Stimulated activated CD4-positive, alpha-beta T cell treated with anti-CD3 and anti-CD28 coated beads, Interleukin-12 subunit alpha, Interleukin-12 subunit beta, amount 100 ng/mL, for 24 hours (primary cell): ENCODE measurements at places on chromosomes 4 and X.

- no peak for DNase-seq
Measured at GRCh38 chrX:3286196-3286945, 60.1 kb downstream of the MXRA5 start.

DNA sequence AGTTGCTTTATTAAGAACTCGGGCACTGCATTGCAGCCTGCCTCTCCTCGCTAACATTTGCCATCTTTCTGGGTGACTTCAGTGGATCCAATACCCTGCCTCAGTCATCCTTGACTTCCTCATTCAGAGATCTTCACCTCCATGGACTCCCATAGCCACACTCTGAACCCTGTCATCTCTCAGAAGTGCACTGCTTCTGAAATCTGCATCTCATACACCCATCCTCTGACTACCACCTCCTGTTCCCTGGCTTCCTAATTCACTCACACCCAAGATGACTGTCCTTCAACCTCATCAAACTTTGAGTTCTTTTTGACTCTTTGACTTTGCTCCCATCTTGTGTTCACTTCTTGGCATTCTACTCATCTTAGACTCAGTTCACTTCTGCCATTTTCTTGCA is 25.3 kb upstream of the CYBB start:
- DNase-seq, result no peak

DNA sequence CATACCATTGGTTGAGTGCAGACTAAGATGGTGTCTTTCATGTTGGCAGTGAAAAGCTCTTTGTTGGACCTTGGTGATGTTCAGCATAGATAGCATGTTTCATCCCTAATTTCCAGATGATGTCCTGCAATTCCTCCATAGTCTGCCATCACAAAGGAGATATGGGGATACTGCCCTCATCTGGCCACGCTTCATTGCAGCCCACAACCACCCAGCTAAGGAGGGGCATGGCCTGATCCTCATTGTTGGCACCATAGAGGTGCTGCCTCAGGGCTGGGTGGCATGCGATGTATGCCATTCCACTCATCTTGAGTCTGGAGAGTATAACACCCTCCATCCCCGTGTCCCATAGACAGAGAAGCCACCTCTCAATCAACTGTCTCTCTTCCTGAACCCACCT is 31.5 kb upstream of the NUDT6 start:
- no peak for DNase-seq

GRCh38 chr4:52704661-52705060 is 45.6 kb upstream of the USP46 start:
- DNase-seq, result no peak

DNA sequence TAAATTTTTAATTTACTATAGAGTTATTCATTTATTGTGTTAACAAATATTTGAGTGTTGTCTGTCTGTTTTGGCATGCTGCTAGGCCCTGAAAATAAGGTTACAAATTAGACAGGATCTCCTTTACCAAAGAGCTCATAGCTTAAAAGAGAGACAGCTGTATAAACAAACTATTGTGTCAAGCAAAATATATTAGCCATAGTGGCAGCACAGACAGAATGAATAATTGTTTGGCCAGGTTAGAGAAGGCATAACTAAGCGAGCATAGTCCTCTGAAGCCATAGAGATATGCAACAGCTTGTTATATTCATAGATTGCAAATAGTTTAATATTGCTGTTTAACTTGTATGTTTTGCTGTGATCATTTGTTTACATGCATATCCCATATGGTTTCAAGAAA is 66.7 kb upstream of the NDUFC1 start:
- no peak for DNase-seq

- DNase-seq, result no peak
Measured at GRCh38 chrX:149003863-149004660, 501.0 kb downstream of the IDS start.

DNA sequence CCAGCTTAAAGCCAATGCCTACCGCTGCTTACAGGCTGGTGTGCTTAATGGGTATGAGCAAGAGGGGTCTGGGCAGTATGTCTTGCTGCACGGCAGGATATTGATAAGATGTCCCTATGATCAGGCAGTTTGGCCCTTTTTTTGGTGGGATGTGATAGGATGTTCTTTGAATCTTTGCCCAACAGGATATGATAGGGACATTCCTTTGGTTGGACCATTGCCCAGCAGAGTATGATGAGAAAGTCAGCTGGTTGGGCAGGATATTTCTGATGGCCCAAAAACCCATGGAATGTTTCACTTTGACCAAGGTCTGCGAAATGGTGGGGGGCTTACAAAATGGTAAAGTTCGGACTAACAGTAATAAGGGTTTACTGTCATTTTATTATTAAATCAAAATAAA is 1060.6 kb downstream of the STIM2 start:
- no peak for DNase-seq

DNA sequence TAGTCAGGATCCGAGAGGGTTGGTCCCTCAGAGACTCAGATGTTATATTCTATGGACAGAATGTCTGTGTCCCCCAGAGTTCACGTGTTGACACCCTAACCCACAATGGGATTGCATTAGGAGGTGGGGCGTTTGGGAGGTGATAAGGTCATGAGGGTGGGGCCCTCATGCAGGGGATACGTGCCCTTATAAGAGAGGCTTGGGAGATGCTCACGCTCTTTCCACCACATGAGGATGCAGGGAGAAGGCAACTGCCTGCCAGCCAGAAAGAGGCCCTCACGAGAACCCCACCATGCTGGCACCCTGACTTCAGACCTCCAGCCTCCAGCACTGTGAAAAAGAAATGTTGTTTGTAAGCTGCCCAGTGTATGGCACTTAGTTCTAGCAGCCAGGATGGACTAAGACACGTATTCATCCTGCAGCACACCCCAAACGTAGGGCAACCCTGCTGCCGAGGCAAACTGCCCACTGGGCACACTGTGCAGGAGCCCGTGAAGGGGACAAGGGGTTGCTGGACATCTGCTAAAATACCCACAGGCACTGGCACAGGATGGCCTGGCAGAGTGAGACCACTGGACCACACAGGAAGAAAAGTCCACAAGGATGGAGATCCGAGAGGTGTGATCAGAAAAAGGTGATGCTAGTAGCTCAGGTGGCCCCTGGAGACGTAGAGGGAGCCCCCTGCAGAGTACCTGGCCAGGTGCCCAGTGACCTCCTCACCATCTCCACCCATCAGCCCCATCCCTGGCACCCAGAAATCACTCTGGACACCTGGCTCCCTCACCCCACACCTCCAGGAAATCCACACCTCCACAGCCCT is 62.7 kb downstream of the HTRA3 start:
- DNase-seq, result no peak

GRCh38 chr4:40629401-40630334 is at the start of gene RBM47:
RBM47 (minus strand) TSS chr4:40629864; CDS start chr4:40438893, 190,971 bp downstream.
- DNase-seq, result peak; percentile 31

- no peak for DNase-seq
Measured at GRCh38 chr4:73732759-73733431, 7.5 kb upstream of the CXCL8 start.

DNA sequence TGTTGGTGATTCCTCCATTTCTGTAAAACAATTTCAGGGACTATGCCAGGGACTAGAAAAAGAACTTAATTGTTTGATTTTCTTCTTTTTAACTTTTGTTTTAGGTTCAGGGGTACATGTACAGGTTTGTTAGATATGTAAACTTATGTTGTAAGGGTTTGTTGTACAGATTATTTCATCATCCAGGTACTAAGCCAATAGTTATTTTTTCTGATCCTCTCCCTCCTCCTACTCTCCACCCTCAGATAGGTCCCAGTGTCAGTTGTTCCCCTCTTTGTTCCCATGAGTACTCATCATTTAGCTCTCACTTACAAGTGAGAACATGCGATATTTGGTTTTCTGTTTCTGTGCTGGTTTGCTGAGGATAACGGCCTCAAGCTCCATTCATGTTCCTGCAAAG is 70.8 kb upstream of the BOD1L1 start:
- DNase-seq, result no peak

GRCh38 chrX:153582896-153583295 is 16.0 kb downstream of the CCNQ start:
- peak; percentile 50 for DNase-seq

GRCh38 chr4:158760866-158761265 is 8.0 kb upstream of the FNIP2 start:
- DNase-seq, result no peak

- DNase-seq, result no peak
Measured at GRCh38 chr4:10832806-10833628, 148.4 kb upstream of the CLNK start.

- no peak for DNase-seq
Measured at GRCh38 chr4:82639971-82640370, 78.2 kb upstream of the TMEM150C start.

DNA sequence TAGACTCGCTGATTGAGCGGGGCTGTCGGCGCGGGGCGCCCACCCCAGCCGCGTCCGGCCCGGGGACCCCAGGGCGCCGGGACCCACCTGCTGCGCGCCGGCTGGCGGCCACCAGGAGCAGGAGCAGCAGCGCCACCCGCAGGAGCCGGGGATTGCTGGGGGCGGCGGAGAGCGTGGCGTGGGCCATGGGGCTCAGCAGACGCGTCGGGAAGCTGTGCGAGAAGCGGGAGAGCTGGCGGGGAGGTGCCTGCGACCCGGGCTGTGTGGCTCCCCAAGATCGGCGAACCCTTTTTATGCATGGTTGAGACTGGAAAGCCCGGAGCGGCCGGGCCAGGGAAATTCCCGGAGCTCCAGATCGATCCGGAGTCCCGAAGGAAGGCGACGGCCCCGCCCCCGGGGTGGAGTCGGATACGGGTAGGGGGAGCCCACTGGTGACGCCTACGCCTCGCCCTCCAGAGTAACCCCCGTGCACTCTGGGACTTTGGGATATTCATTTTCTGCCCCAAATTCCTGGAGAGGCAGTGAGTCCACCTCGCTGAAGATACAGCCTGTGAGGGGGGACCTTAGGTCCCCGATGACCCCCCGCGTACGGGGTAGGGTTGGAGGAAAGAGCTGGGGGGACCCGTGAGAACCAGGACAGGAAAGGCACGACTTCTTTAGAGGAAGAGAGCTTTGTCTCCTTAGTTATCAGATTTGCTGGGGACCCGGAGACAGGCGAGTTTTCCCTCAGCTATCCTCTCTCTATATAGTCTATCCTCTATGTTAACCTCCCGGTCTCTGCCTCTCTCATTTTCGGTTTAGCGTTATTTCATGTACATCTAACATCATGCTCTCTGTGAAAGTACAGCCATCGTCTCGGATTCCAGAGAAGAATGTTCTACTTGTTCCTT is at the start of gene CXCL3:
Gene CXCL3, minus strand, starts transcription at position 265 of the 890 bp plus-strand sequence. Its CDS starts 78 bp downstream, at position 187.
- no peak for DNase-seq

DNA sequence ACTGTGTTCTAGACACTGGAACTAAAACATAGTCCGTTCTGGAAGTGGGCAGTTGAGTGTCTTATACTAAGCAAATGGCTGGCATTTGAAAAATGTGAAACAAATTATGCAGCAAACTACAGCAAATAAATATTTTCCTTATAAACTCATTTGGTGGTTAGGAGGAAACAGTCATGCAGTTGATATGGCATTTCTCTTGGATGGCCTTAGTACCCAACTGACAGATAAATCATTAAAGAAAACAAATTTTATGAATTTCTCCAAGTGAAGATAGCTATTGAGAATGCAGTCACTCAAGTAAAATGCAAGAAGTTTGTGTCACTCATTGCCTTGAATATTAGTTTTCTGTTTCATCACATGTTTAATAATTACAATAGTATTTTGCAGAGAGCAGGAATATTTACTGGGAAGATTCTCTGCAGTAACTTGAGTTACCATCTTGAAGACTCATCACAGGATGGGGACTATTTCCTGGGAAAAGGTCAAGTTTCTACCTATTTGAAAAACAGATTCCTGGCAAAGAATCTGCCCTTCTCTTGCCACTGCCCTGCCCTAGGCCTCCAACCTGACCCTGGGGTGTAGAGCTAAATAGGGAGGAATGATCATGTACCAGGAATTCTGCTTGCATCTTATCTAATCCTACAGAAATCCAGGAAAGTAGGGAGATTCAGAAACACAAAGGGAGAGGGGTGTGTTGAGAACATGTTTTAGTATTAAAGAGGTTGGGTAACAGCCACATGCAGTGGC is 105.9 kb downstream of the SH3RF1 start:
- no peak for DNase-seq

DNA sequence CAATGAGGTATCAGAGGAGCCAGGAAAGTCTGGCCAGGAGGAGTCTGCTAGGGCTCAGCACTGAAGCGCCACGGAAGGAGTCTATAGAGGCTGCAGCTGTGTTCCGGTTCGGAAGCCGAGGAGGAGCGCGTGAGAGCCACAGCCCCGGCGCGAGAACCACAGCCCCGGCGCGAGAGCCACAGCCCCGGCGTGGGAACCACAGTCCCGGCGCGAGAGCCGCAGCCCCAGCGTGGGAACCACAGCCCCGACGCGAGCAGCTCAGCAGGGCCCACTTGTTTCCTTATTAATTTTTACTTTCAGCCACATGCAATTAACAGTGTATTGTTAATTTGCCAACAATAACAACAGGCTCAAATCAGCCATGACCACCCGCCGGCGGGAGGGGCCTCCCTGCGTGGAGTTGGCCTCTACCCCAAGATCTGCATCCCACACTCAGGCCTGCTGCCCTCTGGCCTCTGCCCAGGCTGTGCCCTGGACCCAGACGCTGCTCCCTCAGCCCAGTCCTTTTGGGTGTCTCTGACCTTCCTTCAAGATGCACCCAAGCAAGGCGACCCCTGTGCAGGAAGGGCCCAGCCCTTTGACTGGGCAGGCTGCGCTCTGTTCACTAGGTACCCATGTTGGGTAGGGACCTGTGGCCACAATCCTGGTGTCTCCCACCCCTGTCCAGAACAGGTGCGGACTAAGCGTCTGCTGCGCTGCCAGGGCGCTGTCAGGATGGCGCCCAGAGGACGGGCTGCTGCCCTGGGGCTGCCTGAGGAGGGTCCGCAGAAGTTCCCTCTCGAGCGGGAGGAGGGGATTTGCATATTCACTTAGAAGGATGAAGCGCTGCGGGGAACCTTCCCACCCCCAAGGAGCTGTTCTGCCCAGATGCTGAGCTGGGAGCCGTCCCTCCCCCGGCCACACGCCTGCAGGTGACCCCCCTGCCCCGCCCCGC is 113.8 kb downstream of the ADRA2C start:
- no peak for DNase-seq

GRCh38 chrX:40097504-40098263 is at the start of gene BCOR:
BCOR (minus strand) TSS chrX:40097958; CDS start chrX:40077929, 20,029 bp downstream.
- DNase-seq, result peak; percentile 58

GRCh38 chrX:19721726-19722370 is 165.6 kb downstream of the SH3KBP1 start:
- DNase-seq, result no peak

DNA sequence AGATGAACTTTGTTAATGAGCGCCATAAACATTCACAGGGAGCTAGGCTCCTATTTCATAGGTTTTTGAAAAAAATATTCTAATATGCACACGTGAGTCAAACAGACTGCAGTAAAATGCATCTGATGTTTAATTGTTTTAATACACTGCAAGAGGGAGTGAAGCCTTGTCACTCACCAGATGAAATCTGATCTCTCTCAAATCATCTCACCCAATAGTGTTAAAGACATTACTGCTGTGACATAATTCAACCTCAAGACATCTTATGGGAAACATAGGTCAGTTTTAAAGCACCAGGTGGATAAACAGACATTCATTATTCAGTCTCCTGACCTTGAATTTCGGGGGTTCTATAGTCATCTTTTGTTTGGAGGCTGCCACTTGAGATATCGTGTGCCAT is 148.3 kb downstream of the MAML3 start:
- no peak for DNase-seq

DNA sequence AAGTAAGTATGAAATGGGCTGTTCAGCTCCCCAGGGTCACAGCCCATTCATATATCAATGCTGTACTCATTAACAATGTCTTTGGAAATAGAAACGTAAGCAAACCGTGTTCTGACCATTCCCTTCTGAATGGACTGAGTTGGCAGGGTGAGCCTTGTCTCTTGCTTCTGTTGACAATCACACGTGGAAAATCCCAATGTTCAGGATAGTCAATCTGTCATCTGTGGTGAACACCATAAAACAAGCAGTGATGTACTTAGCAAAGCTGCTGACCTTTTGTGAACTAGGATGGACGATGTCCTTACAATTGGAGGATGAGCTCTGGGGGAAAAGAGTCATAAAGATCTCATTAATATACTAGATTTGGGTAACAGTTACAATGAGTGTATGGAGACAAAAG is 109.6 kb upstream of the PAQR3 start:
- no peak for DNase-seq
